Activated naive CD8-positive, alpha-beta T cell treated with anti-CD3 and anti-CD28 coated beads, Interleukin-2, amount 50 U/mL, for 24 hours (primary cell): ENCODE measurements at places on chromosomes 6 and 20.

- no peak overlapping the region for H3K4me3 ChIP-seq
- DNase-seq = no peak
- H3K27me3 ChIP-seq = no peaks in the 10 kb centered on the region
- no peaks in the 10 kb centered on the region for H3K4me1 ChIP-seq
- H3K27ac ChIP-seq = no peak overlapping the region
These were observed 190.6 kb upstream of the GRIK2 start for GRCh38 chr6:101202867-101203374.

- peaks cover 4% of the 10 kb centered on the region for H3K27me3 ChIP-seq
- no peaks in the 10 kb centered on the region for H3K36me3 ChIP-seq
- DNase-seq = no peak
- peaks cover 4% of the 10 kb centered on the region for H3K4me1 ChIP-seq
- H3K27ac ChIP-seq = no peak overlapping the region
These were observed 24.4 kb downstream of the ANGPT4 start for GRCh38 chr20:891706-892080.

- DNase-seq = no peak
- no peak overlapping the region for H3K27ac ChIP-seq
- H3K4me3 ChIP-seq = no peak overlapping the region
- H3K27me3 ChIP-seq = no peaks in the 10 kb centered on the region
These were observed 4.0 kb downstream of the FUCA2 start for GRCh38 chr6:143507358-143508145.

- no peaks in the 10 kb centered on the region for H3K36me3 ChIP-seq
- H3K27ac ChIP-seq = no peak overlapping the region
- DNase-seq = no peak
- no peak overlapping the region for H3K4me3 ChIP-seq
- peaks cover 10% of the 10 kb centered on the region for H3K27me3 ChIP-seq
These were observed 82.6 kb downstream of the CDC5L start for GRCh38 chr6:44470115-44470464.

GRCh38 chr6:36733300-36733699 is 35.7 kb downstream of the RAB44 start:
- H3K27ac ChIP-seq = no peak overlapping the region
- H3K36me3 ChIP-seq = no peaks in the 10 kb centered on the region
- H3K27me3 ChIP-seq = no peaks in the 10 kb centered on the region
- DNase-seq = no peak
